ENCODE measurements at places on chromosomes 5 and 9.

GRCh38 chr5:6262651-6263363 lies 115.5 kb downstream of the MED10 start:
- DNase-seq, result no peak

DNA sequence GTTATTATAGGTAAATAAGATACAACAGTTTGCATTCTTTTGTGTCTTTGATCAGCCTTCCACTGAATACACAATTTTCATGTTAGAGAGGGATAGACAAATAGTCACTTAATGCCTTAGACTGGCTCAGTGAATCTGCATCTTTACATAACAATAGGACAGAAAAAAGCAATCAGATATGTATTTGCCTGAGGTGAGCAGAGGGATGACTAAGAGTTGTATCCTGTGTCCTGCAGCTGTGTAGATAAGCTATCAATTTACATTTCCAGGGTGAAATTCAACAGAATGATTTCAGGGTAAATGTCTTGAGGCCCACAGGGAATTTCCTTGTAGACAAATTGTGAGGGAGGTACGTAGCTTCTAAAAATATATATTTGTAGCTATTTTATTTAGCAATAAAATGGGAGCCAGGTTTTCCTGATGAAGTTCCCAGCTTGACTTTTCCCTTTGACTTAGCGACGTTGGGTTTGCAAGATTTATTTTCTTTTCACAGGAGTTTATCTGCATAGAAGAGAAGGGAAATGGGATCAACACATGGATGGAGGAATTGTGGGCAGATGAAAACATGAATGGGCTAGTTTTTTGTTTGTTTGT lies 586.1 kb upstream of the CDH6 start:
- DNase-seq, result no peak

DNA sequence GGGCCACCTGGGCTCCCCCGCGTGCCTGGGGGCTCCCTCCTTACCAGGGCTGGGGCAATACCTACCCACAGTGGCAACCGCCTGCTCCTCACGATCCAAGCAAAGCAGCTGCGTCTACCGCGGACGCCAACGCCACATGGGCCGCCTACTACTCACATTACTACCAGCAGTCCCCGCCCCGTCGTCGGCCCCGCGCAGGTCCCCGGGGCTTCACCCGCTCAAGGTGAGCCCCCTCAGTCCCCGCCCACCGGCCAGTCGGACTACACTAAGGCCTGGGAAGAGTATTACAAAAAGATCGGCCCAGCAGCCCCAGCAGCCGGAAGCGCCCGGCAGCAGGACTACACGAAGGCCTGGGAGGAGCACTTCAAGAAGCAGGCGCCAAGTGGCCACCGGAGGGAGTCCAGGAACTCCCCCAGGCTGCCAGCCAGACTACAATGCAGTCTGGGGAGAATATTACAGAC lies 106.0 kb upstream of the MTAP start:
- DNase-seq, result no peak

DNA sequence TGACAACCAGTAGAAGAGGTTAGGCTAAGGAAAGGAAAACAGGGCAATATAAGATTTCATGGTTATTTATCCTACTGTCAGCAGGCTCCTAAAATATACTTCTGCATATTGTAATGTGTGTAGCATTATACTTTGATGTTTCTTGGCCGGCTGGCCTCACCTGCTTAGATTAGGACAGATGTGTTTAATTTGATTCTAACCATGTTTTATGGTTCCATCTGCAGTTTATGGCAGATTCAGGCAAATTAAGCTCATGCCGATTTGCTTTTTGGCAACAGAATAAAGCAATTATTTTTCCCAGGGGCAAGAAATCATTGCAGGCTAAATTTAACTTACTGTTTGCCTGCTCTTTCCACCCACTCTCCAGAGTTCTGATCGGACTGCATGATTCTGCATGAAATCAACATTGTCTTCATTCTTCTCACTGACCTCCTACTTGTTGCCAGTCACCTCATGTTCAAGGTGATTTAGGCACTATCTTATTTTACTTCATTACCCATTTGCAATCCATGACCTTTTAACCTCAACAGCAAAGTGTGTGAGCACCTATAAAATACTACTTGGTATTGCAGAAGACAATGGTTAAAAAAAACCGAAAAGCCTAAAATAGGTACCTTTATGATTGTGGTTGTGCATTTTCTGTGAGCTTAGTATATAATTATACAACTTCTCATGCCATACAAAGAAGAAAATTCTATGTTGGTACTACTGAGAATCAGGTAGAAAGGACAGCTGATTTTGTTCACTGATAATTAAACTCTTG lies 125.2 kb downstream of the EDIL3 start:
- DNase-seq, result no peak

DNA sequence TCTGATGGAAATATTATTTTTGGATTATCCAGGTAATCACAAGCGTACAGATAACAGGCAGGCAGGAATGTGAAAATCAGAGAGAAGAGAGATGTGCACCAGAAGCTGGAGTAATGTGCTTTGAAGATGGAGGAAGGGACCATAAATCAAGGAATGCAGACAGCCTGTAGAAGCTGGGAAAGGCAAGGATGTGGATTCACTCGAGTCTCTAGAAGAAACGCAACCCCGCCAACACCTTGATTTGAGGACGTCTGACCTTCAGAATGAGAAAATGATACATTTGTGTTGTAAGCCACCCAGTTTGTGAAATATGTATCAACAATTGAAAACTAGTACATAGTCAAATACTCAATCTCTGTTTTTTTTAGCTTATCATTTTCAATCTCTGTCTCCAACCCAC lies 207.6 kb upstream of the MPDZ start:
- no peak for DNase-seq

GRCh38 chr5:56512313-56512996 lies 279.3 kb upstream of the ANKRD55 start:
- DNase-seq, result no peak

- no peak for DNase-seq
These were observed 111.0 kb downstream of the CD180 start for GRCh38 chr5:67085616-67086015.

Measured in Panc1 (cell line).